ENCODE measurements at places on chromosomes 1 and 21.

DNA sequence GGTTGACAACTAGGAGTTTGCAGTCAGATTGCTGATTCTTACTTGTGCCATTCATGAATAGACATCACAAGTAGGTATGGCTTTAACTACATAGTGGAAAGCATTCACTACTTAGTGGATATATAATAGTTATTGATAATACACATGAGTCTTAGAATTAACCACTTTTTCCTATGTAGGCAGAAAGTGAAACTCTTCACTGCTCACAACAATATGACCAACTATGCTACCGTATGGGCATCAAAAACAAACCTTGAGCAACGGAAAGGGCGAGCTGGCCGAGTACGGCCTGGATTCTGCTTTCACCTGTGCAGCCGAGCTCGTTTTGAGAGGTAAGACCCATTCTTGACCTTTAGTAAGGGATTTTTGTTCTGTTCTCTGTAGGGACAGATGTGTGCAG is 38.7 kb downstream of the DHX9 start:
- DNase-seq = peak; percentile 16

DNA sequence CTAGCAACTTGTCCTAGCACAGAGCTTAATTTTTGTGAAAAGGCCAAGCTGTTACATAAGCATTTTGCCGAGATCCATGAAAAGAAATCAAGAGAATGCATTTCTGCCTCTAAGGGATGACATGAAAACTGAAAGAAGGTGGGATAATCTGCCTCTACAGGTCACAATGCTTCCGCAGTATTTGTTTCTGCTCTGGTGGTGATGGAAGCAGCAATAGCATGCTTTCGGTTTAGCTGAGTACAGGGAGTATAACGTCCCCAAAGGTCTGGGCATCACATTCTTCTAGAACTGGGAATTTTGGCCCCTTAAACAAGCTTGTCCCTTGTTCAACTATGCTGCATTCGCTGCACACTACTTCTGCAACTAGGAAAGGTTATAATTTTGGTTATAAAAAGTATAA is 14.4 kb upstream of the MAGI3 start:
- DNase-seq = no peak

- no peak for DNase-seq
Measured at GRCh38 chr21:28644762-28645161, 347.9 kb downstream of the LTN1 start.

GRCh38 chr1:32336591-32336932 is 529 bp upstream of the MARCKSL1 start:
- no peak for DNase-seq

DNA sequence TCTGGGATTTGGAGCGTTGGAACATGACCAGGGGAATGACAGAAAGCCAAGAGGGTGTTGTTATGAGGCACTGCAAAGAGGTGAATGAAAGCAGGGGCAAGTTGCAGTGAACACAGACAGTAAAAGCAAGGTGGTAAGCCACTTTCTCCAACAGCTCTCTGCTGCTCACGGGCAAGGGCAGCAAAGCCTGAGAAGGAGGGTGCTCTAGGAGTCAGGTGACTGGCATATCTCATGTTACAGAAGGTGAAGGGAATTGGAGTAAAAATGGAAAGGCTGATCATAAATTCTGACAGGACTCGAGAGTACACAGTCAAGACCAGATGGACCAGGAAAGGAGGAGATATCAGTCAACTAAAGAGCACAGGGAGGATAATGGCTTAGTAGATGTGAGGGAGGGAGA is 14.5 kb downstream of the VAV3 start:
- DNase-seq = no peak

DNA sequence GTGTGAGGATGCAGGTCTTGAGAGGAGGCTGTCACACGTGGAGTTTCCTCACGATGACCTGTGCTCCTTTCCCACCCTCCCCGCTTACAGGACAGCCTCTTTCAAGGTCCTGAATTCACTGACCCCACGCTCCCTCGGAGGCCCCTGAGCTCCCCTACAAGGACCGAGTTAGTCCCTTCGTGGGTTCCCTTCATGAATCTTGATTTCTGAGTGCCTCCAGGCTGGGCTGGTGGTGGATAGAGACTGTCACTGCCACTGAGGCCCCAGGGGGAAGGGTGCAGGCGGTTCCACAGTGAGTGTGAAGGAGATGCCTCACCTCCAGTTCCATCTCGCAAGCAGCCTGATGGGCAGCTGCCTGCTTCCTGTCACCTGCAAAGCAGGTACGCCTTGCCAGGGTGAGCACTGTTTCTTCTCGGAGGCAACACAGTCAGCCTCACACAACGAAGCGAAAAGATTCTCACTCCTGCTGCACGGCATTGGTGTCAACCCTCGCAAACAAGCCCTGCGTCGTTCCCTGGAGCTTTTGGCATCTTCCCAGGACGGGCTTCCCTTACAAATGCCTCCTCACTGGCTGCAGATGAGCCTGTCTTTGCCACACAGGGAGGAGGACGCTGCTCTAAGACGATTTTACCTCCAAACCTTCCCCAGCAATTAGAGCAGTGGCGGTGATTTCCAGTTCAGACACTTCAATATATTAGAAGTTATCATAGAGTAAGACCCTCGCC is 26.7 kb upstream of the PCP4 start:
- DNase-seq = no peak

DNA sequence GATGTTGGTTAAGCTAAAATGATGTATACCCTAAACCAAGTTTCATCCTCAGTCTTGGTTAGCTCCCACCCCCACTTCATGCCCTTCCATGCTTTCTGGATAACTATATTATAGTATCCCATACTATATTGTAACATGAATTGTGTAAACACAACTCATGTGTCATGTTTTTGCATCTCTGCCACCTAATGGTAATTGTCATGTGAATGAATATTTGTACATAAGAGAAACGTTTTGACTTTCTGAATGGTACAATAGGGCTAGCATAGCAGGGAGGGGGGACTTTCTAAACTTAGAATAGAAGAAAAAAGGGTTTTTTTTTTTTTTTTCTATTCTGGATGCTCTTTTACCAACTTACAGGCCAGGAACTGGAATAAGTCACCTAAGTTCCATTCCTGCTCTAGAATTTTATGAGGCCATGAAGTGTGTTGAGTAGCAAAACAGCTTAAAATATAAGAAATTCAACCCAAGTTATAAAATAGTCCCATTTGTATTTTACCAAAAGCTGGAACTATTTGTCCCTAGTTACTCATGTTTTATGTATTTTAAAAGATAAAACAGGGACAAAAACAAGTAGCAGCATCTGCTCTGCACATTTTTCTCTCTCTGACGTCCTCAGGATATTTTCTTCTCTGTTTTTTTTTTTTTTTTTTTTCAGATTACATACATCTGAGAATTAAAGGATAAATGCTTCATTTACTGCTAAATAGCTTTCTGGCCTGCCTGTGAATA is 77.4 kb downstream of the HLX start:
- no peak for DNase-seq

DNA sequence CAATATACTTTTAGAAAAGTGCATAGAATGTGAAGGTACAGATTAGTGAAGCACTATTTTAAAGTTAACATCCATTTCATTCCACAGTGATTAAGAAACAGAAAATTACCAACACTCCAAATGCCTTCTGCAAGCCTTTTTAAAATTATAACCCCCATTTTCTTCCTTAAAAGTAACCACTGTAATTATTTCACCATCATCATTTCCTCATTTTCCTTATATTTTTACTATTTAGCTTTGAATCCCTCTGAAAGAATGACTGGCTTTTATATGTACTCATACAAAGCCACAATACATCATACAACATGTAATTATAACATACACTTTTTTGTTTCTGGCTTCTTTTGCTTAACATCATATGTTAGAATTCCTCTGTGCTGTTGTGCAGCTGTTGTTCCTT is 6.5 kb upstream of the NEGR1 start:
- no peak for DNase-seq

- DNase-seq = peak; percentile 35
Measured at GRCh38 chr1:155970531-155971167, 7.7 kb downstream of the ARHGEF2 start.

GRCh38 chr1:169019419-169020058 is 87.0 kb upstream of the ATP1B1 start:
- no peak for DNase-seq

GRCh38 chr1:157404063-157404501 is 148.2 kb downstream of the FCRL5 start:
- no peak for DNase-seq

GRCh38 chr1:226736908-226737818 is 1.9 kb downstream of the ITPKB start:
- DNase-seq = no peak

DNA sequence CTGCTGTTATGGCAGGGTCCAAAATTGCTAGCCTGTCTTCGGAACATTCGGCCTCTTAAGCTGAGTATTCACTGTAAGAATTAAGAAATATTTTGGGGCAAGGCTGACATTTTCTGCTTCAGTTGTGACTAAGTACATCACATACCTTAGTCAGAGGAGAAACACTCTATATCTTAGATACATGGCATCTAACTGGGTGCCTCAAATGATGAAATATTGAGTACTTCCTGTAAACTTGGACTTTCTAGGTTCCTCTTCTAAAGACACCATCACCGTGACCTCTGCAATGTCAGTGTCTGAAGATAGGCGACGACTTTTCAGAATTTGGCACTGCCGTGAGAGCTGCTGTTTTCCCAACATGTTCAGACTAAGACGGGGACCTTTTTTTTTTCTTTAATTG is 65.6 kb downstream of the PCBP3 start:
- DNase-seq = no peak

DNA sequence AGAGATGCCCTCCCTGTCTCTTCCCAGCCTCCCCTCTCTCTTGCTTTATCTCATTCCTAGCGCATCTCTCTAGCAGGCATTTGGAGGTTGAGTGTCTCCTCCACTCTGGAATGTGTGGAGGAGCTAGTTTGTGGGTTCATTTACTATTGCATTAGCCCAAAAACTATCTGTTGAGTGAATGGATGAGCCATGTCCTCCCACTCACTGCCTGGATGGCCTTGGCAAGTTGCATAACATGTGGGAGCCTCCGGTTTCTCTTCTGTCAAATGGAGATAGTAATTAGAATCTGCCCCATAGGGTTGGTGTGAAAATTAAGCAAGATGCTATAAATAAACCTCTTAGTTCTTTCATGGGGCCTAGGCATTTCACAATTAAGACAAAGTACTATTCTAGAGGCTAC is 181.8 kb downstream of the KAZN start:
- DNase-seq = no peak

DNA sequence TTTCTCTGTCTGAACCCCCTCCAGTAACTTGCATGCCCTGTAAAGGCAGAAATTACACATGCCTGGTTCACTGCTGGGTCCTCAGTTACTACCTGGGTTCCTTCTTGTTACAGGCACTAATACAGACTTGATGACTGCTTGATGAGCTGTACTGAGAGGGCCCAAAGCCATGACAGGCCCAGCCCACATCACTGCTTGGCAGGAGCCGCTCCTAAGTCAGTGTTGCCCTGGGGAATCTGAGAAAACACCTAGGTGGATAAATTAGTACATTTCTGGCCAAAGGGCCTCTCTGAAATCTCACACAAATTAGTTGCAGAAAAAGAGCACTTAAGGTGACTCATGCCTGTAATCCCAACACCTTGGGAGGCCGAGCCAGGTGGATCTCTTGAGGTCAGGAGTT is 37.8 kb upstream of the IRF2BP2 start:
- DNase-seq = no peak

DNA sequence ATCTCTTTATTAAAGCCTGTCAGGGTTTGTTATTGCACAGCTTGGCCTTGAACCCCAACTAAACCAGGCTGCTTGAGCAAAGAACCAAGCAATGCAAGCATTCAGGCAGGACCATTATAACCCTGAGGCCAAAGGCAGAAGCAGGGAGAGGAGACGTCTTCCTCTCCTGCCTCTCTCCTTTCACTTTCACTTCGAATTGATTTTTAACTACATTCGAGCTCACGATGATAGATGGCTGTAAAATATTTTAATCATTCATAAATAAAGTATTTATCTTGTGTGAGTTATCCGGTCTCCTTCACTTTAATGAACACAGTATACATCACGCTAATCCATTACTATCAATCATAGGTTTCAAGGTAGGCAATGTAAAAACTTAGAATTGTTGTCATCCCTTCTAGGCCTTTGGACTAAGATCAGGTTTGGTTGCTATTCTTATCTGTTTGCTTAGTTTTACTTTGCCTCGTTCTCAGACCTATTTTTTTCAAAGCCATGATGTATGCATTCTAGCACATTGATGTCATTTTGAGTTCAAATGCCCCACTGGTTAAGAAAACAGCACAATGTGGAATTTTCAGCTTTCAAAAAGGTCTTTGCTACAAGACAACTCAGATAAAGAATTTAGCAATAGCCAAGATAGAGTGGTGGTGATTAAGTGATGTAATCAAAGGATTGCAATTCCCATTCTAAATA is 480.2 kb upstream of the RUNX1 start:
- no peak for DNase-seq

GRCh38 chr1:185365951-185366350 is 48.9 kb upstream of the IVNS1ABP start:
- no peak for DNase-seq

GRCh38 chr1:18670121-18670867 is 39.6 kb downstream of the PAX7 start:
- DNase-seq = no peak

DNA sequence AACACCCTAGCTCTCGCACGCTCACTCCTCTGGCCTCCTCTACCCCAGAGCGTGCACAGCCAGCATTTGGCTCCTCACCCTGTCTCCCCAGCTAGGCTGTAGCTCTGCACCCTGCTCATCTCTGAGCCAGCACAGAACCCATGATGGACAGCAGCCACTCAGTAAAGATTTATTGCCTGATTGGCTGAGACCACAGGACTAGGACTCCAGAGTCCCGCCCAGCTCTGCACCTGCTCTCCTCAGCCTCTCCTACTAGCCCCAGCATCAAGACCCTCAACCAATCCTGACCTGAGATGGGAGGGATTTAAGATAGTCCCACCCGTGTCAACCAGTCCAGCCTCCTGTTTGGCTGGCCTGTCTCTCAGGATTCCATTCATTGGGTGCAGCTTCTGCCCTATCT is 9.3 kb downstream of the C1QB start:
- DNase-seq = no peak

DNA sequence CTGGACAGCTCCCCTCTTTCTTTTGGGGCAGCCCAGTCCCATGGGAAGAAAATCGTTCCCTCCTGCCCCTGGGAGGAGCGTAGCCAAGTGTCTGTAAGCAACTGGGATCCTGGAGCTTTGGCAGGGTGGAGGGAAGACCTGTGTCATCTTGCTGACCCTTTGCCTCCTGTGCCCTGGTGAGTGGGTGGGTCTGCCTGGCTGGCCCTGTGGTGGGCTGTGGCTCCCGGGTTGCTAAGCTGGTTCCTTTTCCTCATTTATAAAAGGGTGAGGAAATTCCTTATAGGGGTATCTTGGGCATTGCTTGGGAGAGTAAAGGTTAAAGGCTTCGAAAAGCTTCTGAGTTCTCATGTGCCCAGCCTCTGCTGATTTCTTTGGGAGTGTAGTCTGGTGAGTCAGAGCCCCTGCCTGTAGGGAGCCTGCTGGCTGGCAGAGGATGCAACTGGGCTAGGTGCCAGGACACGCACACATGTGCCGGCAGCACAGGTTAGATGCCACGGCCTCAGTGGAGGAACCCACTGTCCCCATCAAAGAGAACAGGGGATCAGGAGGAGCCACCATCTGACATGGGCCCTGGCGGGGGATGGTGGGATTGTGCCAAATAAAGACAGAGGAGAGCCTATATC is 85.2 kb downstream of the ARHGEF10L start:
- no peak for DNase-seq

Measured in stimulated activated CD8-positive, alpha-beta memory T cell treated with anti-CD3 and anti-CD28 coated beads, Interleukin-7, amount 100 ng/mL, for 48 hours (primary cell).